HCEC 1CT (cell line): ENCODE measurements at places on chromosomes 5 and 9.

DNA sequence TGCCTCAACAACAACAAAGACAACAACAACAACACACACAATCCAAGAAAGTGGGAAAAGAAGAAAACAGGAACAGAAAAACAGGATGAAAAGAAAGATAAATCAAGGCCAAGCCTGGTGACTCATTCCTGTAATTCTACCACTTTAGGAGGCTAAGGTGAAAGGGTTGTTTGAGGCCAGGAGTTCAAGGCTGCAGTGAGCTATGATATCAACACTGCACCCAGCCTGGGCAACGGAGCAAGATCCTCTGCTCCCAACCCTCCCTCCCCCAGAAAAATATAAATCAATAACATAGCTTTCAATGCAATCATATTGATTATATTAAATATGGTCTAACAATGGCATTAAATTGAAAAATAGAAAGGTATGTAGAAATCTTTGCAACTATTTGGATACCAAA, 32.1 kb downstream of the CENPK start:
- DNase-seq = no peak

GRCh38 chr9:114496011-114496410, 9.3 kb downstream of the WHRN start:
- no peak for DNase-seq

GRCh38 chr9:120569556-120569955, 10.4 kb downstream of the CDK5RAP2 start:
- no peak for DNase-seq

DNA sequence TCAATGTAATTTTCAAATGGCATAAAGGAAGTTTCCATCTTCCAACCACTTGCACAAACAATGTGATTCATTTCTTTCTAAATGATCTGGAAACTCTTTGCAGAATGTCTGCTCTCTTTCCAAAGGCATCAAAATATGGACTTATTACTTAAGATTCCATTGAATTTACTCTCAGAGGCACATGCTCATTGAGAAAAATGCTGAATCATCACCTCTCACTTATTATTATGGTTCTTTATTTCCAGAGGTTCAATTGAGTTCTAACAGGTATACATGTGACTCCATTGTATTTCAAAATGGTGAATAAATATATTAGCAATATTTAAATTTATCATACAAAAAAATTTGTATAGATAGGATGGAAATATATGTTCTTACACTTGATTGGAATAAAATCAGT, 1140.6 kb downstream of the EFNA5 start:
- DNase-seq = no peak

GRCh38 chr5:30765706-30766105, 427.8 kb upstream of the CDH6 start:
- DNase-seq = no peak

DNA sequence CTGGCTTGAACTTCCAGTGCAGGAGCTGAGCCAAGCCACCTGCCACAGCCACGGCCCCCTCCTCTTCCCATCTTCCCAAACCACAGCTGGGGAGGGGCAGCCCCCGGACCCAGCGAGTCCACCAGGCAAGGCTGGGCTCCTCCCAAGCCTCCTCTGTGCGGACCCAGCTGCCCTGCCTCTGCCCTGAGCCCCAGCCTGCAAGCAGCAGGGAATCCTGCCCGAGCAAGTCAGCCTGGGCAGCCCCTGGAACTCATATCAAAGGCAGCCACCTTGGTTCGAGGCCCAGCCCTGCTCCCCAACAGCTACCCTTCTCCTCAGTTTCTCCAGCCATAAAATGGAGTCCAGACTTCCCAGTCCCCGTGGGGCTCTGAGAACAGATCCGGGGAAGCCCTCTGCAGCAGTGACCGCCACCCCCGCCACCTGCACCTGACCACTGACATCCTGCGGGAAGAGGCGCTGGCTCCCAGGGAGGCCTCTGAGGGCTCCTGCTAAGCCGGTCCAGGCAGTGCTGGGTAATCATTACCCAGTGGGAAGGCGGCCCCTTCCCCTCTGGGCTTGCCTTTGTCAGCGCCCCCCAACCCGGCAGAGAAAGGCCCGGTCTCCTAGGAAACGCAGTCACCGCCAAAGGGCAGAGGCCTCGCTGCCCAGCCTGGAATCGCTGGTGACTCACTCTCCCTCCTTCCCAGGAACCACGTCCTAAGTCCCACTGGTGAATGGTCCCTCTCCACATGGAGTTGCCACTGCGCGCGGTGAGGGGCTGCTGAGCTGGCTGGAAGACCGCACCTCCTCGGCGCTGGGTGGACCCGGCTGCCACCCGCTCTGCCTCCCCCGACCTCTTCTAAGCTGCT, 1.5 kb downstream of the VAV2 start:
- DNase-seq = peak; percentile 76

- no peak for DNase-seq
Observed at GRCh38 chr9:18499980-18500379, 26.0 kb downstream of the ADAMTSL1 start.

- DNase-seq = no peak
Observed at GRCh38 chr9:91405343-91406077, 18.1 kb downstream of the NFIL3 start.

DNA sequence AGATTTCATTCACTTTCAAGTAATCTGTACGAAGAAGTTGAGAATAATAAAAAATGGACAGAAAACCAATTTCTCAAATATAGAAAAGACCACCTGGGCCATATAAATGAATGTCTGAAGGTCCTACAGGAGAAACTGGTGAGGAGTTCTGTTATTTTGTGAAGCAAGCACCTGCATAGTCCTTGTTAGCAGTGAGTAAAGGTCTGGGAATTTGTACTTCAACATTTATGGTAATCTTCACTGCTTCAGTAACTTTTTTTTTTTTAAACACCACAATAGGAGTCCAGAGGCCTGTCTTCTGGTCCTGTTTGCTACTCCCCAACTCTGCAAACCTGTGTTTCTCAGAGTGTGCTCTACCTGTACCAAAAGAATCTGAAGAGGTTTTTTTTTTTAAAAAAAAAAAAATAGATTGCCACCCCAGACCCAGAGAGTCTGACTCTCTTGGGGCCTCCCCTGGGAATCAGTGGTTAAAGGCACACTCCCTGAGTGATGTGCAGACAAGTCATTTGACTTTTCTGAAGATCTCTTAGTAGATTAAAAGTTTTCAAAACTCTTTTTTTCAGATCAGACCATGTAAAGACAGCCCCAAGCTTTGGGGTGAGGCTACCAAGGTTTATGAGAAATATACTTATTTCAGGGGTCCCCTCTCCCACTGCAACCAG, 55.5 kb downstream of the FAM81B start:
- peak; percentile 3 for DNase-seq

DNA sequence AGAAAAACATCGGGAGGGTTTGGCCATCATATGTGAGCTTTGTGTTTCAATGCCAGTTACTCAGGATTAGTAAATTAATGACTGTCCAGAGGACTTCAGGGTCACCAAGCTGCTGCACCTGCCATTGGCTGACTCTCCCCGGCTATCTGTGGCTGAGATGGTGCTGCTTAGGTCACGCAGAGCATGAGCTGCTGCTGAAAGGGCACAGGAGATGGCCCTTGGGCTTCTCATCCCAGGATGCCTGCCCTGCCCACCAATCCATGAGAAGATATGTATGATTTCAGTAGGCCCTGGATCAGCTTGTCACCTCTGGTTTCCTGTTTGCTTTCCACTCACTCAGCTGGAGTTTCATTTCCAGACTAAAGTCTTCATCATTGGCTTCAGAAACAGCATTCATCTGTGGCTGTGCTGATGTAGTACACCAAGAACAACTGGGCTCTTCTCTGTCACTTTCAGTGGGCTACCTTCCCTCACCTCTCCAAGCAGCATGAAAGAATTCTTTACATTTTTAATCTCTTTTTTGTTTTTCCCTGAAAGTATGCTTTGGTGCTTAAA, 2.4 kb upstream of the CATSPER3 start:
- no peak for DNase-seq

DNA sequence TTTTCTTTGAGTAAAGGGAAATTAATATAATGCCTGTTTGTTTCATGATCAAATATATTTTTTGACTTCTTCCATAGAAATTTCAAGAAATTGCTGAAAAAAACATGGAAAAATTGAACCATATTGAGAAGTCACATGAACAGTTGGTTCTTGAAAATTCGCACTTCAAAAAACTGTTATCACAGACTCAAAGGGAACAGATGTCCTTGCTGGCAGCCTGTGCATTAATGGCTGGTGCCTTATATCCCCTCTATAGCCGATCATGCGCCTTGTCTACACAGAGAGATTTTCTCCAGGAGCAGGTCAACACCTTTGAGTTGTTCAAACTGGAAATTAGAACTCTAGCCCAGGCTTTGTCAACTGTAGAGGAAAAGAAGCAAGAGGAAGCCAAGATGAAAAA, 191.4 kb downstream of the CCDC171 start:
- no peak for DNase-seq

GRCh38 chr9:135173066-135173465, 85.6 kb downstream of the OLFM1 start:
- DNase-seq = no peak

GRCh38 chr9:121267689-121268597, at the start of gene GSN:
Gene GSN, plus strand, starts transcription at chr9:121268162. Its CDS starts 33,810 bp downstream, at chr9:121301972.
- peak; percentile 69 for DNase-seq

GRCh38 chr5:178304761-178305645, 72.4 kb upstream of the PHYKPL start:
- no peak for DNase-seq

DNA sequence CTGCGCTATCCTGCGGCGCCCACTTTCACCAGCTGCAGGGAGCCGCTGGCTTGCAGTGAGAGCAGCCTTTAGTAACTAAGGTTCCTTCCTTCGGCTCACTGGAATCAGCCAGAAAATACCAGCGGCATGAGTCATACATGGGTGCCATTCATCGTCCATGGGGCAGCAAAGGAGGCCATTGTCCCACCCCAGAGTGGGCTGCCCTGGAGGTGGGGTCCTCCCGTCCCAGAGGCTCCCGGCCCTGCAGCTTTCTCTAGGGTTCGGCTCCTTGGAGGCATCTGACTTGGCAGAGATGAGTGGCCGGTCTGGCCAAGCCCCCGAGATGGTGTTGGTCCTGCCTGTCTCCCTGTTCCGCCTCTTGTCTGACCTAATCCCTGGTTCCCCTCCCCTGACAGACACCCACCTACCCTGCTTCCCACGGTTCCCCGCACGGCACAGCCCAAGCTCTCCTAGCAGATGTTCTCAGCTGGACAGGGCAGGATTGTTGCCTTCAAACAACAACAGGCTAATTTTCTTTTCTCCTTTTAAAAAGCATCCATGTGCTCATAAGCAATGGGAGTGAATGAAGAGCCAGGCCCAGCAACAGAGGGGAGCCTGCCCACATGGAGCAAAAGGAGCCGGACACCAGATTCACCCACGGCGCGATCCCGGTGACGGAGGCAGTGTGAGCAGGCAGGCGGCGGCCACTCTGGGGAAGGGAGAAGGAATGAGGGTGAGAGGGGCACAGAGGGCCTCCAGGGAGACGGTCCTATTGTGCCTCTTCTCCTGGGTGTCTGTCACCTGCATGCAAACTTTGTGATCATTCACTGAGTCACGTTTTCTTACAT, 97.0 kb upstream of the COL5A1 start:
- DNase-seq = no peak

DNA sequence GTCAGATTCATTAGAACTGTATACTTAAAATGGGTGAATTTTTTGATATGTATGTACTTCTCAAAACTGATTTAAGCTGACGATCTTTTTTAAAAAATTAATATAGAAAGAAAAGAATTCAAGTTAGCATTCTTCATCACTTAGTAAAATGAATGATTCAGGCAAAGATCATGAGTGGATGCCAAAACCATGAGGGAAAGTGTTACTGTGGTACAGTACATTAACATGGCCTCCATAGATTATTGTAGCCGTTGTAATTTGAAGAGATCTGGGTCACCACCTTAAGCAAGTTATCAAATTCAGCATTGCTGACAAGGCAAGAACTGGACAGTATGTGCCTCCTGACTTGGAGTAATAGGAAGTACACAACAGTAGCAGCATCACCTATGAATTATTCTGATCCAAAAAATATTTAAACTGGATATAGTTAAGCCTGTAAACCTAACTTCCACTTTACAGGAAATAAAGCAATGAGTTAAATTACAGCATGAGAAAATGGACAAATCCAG, 29.7 kb downstream of the C9orf85 start:
- peak; percentile 78 for DNase-seq

DNA sequence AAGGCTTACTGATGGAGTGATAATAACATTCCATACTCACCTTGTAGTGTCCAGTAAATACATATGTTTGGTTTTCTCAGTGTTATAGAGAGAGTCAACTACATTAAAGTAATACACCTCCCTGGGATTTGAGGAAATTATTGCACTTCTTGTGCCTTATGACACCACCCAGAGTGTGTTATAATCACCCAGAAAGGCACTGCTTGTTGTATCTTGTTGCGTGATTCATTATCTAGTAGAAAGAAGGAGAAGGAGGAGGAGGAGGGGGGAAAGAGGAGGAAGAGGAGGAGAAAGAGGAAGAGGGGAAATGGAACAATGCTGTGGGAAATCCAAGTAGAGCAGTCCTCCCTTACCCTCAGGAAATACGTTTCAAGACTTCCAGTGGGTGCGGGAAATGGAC, 661.8 kb upstream of the WWC1 start:
- DNase-seq = no peak

GRCh38 chr9:76004526-76004925, 114.1 kb downstream of the PCSK5 start:
- no peak for DNase-seq

DNA sequence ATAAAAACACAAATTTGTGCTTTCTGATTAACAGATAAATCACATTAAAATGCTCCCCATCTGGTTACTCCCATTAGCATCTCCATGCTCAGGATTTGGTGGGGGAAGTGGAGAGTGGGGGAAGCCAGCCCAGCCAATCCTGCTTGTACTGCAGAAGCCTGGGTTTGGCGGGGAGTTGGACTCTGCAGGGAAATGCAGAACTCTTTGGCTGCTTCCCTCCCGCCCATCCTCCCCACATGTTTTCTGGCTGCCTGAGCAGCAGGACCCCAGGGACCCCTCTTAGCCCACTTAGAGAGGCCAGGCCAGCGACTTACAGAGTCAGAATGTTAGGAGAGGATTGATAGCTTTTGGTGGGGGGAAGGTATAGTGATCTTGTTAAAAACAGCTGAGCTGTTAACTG, 59.5 kb upstream of the FOXI1 start:
- no peak for DNase-seq

GRCh38 chr9:136441191-136441680, 1.6 kb upstream of the INPP5E start:
- DNase-seq = no peak

- DNase-seq = no peak
Observed at GRCh38 chr9:15182730-15183129, 124.3 kb downstream of the TTC39B start.

GRCh38 chr5:93787598-93787997, 46.2 kb upstream of the POU5F2 start:
- no peak for DNase-seq

GRCh38 chr5:91976451-91976850, 593.3 kb upstream of the ARRDC3 start:
- no peak for DNase-seq

GRCh38 chr5:17891881-17892280, 257.6 kb downstream of the TAF11L14 start:
- DNase-seq = no peak

DNA sequence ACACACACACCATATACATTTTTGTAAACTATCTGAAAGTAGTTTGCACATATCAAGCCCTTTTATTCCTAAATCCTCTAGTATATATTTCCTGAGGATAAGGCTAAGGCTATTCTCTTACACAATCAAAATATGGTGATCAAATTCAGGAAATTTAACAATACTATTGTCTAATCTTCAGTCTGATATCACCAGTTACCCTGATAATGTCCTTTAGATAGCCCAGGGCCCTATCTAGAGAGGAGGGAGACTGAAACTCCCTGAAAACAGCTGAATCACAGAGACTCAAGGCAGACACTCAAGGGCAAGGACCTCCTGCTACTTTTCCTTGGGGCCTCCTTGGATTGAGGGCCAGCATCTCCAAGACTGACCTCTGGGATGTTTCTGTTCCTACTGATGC, 30.4 kb downstream of the PTTG1 start:
- DNase-seq = no peak

GRCh38 chr9:112866662-112867274, 23.9 kb downstream of the SLC46A2 start:
- DNase-seq = peak; percentile 65
